ENCODE measurements at places on chromosomes 1 and 21. TPM values are rescaled to one million over a fixed set of nuclear protein-coding genes. Genes with fewer than 3 reads are reported as not detected.

- H3K36me3 ChIP-seq = no peaks in the 10 kb centered on the region
- DNase-seq = no peak
- no peaks in the 10 kb centered on the region for H3K27me3 ChIP-seq
- H3K4me1 ChIP-seq = peaks cover 5% of the 10 kb centered on the region
- H3K4me3 ChIP-seq = no peak overlapping the region
- no peak overlapping the region for H3K27ac ChIP-seq
Measured at GRCh38 chr1:84836145-84836544, 56.9 kb downstream of the LPAR3 start.

GRCh38 chr1:76330991-76331603 lies 256.6 kb downstream of the ST6GALNAC3 start:
- no peak overlapping the region for H3K4me3 ChIP-seq
- no peaks in the 10 kb centered on the region for H3K27me3 ChIP-seq
- no peak for DNase-seq
- no peaks in the 10 kb centered on the region for H3K36me3 ChIP-seq
- no peak overlapping the region for H3K27ac ChIP-seq

DNA sequence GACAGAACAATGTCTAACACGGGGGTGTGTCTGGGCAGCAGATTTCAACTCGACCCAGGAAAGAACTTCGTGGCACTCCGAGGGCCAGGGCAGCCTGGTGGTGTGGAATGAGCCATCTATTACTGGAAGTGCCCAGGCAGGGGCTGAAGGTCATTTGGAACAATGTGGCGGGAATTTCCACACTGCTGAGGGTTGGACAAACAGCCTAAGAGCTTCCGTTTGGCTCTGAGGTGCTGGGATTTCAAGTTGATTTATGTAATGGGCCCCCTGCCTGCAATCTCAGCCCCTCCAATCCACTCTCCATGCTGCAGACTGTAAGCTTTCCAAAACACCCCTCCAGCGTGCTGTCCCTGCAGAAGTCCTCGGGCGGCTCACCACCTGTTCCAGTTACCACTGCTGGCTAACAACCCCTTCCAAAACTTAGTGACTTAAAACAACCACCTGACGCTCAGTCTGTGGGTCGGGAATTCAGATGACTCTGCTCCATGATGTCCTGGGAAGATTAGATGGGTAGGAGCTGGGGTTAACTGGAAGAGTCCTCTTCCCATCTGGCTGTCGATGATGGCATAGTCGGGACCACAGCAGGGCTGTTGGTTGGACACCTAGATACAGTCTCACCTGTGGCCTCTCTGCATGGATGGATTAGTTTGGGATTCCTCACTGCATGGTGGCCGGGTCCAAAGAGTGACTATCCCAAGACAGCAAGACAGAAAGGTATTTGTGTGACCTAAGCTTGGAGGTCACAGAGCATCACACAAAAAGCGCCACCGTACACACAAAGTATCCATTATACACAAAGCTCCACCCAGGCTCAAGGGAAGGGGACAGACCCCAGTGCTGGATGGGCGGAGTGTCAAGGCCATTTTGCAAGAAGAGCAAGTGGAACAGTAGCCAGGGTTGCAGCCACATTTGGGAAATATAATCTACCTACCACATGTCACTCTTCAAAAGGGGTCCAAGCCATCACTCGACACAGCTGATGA lies 89.7 kb upstream of the IFFO2 start:
- H3K27ac ChIP-seq = no peak overlapping the region
- H3K36me3 ChIP-seq = no peaks in the 10 kb centered on the region
- no peak for DNase-seq
- no peak overlapping the region for H3K4me3 ChIP-seq
- H3K4me1 ChIP-seq = no peaks in the 10 kb centered on the region

Gene TEX38
- total RNA-seq = 0.22 TPM

GRCh38 chr1:44682883-44683265 lies 8.4 kb downstream of the ARMH1 start:
- no peaks in the 10 kb centered on the region for H3K36me3 ChIP-seq
- peaks cover 14% of the 10 kb centered on the region for H3K4me1 ChIP-seq
- H3K27me3 ChIP-seq = no peaks in the 10 kb centered on the region
- no peak overlapping the region for H3K27ac ChIP-seq

DNA sequence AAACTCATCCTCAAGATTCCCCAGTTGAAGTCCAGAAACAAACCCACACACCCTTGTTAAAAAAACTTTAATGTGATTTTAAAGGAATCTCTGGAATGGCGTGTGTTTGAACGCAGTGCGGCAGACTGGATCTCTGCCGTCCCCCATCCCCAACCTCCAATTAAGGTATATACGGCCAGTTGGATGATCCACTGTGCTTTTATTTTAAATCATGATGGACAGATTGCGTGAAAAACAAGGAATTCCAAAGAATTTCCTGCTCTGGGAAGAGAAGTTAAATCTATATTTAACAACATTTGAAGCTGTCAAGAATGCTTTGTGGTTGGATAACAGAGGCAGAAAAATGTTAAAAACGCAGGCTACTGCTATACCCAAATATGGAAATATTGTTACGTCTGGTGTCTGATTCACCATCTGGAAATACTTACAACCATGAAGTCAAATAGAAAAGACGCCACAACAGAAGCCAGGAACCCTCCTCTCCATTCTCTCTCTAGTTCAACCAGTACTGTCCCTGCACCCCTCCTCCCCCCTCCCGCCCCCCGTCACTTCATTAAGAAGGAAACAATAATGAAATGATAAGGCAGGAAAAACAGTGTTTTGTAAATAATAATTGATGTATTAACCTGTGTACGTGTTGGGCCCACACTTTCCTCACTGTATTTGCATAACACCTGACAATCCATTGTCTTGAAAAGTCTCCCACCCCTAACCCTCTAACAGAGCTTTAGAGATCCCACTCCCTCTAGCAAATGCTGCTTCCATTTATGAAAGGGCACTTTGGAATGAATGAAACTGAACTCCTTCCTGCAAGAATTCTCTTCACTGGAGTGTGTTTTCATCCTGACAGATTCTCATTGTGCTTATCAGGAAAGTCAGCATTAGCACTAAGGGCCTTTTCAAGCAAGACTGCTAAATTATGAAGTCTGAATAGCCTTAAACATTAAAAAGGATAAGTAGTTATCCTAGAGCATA lies 2.0 kb upstream of the CCN1 start:
- H3K27me3 ChIP-seq = no peaks in the 10 kb centered on the region
- peaks cover 18% of the 10 kb centered on the region for H3K36me3 ChIP-seq

GRCh38 chr1:92504291-92505014 lies 17.7 kb upstream of the GFI1 start:
- H3K4me3 ChIP-seq = no peak overlapping the region
- DNase-seq = no peak
- H3K27ac ChIP-seq = no peak overlapping the region
- H3K27me3 ChIP-seq = no peaks in the 10 kb centered on the region
- no peaks in the 10 kb centered on the region for H3K4me1 ChIP-seq

DNA sequence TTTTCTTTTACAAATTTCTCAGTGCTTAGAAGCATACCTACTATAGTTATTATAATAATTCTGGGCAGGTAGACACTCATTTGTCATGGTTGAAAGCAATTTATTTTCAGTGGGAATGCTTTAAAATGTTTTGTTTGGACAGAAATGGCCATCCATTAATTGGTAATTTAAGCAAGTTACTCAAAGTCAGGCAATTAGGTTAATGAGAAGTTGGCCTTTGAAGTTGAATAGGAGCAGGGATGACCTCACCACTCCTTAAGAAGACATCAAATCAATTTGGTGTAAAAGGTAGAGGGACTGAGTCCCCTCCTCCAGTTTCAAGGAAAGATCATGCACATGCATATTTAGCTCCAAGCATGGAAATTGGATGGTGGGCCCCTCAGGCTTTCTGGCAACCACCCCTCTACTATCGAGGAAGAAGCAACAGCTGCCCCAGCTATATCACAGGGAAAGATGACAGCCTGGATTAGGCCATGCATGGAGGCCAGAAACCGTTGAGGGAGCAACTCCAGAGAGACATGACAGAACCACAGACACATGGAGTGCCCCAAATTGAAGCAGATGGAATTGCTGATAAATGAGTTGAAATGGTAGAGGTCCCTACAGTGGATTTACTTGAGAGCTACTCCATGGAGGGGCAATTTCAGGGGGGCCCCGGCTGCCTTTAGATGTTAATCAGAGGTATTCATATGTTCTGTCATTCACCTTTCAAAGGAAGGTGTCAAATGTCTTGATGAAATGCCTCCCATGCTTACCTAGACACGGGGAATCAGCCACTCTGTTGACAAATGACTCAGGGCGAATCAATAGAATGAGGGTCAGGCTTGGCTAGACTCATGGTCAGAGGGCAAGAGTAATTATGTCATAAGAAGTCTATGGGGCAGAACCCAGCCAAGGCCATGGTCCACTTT lies 26.7 kb downstream of the HLX start:
- H3K4me1 ChIP-seq = no peaks in the 10 kb centered on the region
- no peak overlapping the region for H3K27ac ChIP-seq
- no peak overlapping the region for H3K4me3 ChIP-seq

GRCh38 chr1:211653293-211653692 lies 22.1 kb downstream of the NEK2 start:
- peaks cover 5% of the 10 kb centered on the region for H3K27me3 ChIP-seq
- no peak overlapping the region for H3K4me3 ChIP-seq
- peaks cover 4% of the 10 kb centered on the region for H3K4me1 ChIP-seq
- H3K36me3 ChIP-seq = no peaks in the 10 kb centered on the region

- peaks cover 29% of the 10 kb centered on the region for H3K27me3 ChIP-seq
- no peak overlapping the region for H3K27ac ChIP-seq
- H3K36me3 ChIP-seq = no peaks in the 10 kb centered on the region
- no peak for DNase-seq
- H3K4me1 ChIP-seq = no peaks in the 10 kb centered on the region
Measured at GRCh38 chr21:38027901-38028498, 111.7 kb upstream of the KCNJ6 start.

DNA sequence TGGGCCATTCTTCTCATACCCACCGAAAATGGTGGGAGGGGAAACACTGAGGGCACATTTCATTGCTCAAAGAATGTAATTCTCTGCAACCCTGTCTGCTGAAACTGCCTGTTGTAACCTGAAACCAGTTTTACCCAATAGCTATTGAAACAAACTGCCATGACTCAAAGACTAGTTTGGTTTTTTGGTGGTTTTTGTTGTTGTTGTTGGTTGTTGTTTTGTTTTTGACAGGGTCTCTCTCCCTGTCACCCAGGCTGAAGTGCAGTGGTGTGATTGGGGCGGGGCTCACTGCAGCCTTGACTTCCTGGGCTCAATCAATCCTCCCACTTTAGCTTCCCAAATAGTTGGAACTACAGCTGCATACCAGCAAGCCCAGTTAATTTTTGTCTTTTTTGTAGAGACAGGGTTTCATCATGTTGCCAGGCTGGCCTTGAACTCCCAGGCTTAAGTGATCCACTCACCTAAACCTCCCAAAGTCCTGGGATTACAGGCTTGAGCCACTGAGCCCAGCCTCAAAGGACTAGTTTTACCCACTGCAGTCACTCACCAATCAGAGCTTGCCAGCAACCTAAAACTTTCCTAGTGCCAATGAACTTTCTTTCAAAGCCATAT lies 2.1 kb upstream of the IPP start:
- no peak overlapping the region for H3K27ac ChIP-seq
- no peak for DNase-seq
- no peaks in the 10 kb centered on the region for H3K27me3 ChIP-seq
- H3K4me1 ChIP-seq = peaks cover 23% of the 10 kb centered on the region

Gene ADORA1
- total RNA-seq = 16.4 TPM

GRCh38 chr1:151923422-151923821 lies 14.1 kb upstream of the THEM4 start:
- H3K4me3 ChIP-seq = no peak overlapping the region
- H3K27me3 ChIP-seq = no peaks in the 10 kb centered on the region
- H3K27ac ChIP-seq = no peak overlapping the region
- H3K36me3 ChIP-seq = no peaks in the 10 kb centered on the region
- no peak for DNase-seq

DNA sequence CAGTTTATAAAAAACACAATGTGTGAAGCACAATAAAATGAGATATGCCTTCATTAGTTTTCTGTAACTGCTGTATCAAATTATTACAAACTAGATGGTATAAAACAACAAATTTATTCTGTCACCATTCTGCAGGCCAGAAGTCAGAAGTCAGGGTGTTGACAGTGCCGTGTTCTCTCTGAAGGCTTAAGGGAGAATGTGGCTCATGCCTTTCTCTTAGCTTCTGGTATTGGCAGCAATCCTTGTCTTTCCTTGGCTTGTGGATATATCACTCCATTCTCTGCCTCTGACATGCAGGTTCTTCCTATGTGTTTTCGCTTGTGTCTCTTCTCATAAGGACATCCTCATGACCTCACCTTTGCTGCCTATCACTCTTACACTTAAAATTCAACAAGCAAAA lies 10.1 kb downstream of the NEK7 start:
- H3K27ac ChIP-seq = peak overlapping the region; percentile 79
- no peak overlapping the region for H3K4me3 ChIP-seq
- peaks cover 99% of the 10 kb centered on the region for H3K4me1 ChIP-seq
- no peak for DNase-seq
- H3K27me3 ChIP-seq = no peaks in the 10 kb centered on the region
- H3K36me3 ChIP-seq = no peaks in the 10 kb centered on the region

Gene FHL3
- total RNA-seq = 15.8 TPM

- peaks cover 23% of the 10 kb centered on the region for H3K4me1 ChIP-seq
- no peak overlapping the region for H3K27ac ChIP-seq
- H3K27me3 ChIP-seq = no peaks in the 10 kb centered on the region
- H3K4me3 ChIP-seq = no peak overlapping the region
Measured at GRCh38 chr1:13806108-13806507, 106.1 kb downstream of the PRDM2 start.

DNA sequence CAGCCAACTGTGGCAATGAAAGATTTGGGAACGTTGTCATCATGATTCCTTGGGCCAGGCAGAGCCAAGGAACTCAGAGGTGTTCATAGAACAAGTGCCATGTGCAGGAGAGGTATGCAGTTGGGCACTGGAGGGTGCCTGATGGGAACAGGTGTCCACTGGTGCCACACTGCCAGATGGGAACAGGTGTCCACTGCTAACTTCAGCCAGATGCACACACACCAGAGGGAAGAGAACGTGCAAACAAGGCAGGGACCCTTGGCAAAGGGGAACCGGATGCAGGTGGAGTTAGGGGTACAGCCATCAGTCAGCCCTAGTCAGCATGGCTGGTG lies 13.5 kb downstream of the OLFML2B start:
- no peaks in the 10 kb centered on the region for H3K36me3 ChIP-seq
- peaks cover 52% of the 10 kb centered on the region for H3K4me1 ChIP-seq
- DNase-seq = no peak
- no peaks in the 10 kb centered on the region for H3K27me3 ChIP-seq

DNA sequence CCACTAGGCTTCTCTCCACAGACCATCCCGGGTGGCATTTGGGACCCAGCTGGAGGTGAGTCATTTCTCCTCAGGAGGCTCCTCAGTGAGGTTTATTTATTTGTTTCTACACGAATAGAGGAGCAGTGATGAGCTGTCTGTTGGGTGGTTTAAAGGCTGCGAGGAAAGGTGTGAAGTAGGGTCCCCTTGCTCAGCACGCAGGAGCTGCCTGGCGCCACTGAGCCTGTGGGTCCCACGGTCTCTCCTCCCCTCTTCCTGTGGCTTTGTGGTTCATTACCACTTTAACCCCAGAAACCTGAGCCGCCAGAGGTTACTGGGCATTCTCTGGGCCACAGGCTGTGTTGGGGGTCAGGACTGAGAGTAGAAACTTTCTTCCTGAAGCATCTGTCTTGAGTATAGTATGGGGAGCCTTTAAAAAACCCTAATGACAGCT lies 39.9 kb downstream of the IL6R start:
- H3K4me1 ChIP-seq = peaks cover 11% of the 10 kb centered on the region
- peaks cover 32% of the 10 kb centered on the region for H3K36me3 ChIP-seq
- no peaks in the 10 kb centered on the region for H3K27me3 ChIP-seq
- no peak overlapping the region for H3K27ac ChIP-seq
- DNase-seq = no peak

Gene GPR61
- total RNA-seq = 0.08 TPM

GRCh38 chr1:42340093-42340492 lies 5.1 kb upstream of the FOXJ3 start:
- H3K4me3 ChIP-seq = no peak overlapping the region
- no peaks in the 10 kb centered on the region for H3K27me3 ChIP-seq
- no peak for DNase-seq
- H3K4me1 ChIP-seq = peaks cover 19% of the 10 kb centered on the region
- H3K36me3 ChIP-seq = no peaks in the 10 kb centered on the region
